ENCODE measurements at places on chromosomes 4 and X.

DNA sequence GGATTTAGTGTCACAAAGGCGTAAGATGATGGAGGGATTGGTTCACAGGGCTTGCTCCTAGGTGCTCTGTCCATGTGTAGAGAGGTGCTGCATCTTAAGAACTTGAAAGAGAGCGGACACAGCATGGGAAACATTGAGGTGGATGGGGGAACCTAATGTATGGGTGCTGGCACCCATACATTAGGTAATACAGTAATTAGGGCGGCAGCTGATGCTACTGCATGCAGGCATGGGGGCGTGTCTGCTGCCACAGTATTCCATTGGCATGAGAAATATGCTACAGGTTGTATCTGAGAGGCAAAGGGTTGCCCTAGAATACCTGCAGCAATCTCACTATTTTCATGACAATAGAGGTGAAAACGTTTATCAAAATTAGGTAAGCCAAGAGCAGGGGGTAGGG, 45.8 kb upstream of the UXT start:
- DNase-seq, result no peak

GRCh38 chr4:127047930-127048329, 584.8 kb upstream of the INTU start:
- DNase-seq, result no peak

GRCh38 chr4:24770032-24770584, 25.3 kb upstream of the SOD3 start:
- DNase-seq, result no peak

- DNase-seq, result no peak
Observed at GRCh38 chrX:153318811-153319210, 2.8 kb downstream of the PNMA6F start.

DNA sequence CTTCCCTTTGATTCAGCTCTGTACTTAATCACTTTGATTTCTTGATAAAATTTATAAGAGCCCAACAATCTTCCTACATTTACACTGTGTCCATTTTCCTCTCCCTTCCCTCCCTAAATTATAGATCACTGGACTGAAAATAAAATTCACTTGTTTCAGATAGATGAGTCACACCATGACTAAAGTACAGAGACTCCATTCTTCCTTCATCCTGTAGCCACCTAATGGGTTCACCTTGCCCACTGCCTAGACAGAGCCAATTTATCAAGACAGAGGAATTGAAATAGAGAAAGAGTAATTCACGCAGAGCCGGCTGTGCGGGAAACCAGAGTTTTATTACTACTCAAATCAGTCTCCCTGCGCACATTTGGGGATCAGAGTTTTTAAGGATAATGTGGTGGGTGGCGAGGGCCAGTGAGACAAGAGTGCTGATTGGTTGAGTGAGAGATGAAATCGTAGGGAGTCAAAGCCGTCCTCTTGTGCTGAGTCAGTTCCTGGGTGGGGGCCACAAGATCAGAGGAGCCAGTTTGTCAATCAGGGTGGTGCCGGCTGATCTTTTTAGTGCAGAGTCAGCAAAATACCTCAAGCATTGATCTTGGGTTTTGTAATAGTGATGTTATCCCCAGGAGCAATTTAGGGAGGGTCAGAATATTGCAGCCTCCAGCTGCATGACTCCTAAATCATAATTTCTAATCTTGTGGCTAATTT, 71.3 kb upstream of the MED14 start:
- no peak for DNase-seq

DNA sequence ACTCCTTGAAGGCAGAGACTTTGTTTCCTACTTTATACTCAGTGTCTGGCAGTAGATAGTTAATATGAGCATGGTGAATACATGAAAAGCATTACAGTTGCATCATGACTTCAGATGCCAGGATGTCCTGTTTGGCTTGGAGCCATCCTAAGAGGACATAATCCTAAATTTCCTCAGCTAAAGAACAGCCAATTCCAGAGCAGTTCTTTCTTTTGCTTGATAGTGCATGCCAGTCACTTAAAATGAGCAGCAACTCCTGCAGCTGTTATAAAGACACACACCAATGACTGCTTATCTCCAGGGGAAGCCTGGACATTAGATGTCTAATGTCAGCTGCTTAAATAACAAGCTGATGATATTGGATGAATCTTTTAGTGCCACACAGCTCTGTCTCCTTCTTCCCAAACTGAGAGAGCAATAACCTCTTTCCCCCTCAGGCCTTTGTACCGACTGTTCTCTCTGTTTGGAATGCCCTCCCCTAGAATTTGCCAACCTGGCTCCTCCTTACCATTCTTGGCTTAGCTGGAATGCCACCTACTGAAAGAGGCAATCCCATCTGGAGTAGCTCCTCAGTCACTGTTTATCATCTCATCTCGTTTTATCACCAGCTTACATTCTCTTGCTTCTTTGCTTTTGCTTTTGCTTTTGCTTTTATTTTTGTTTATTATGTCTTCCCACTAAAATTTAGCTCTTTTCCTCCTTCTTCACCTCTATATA, 100.8 kb upstream of the USP38 start:
- DNase-seq, result no peak

DNA sequence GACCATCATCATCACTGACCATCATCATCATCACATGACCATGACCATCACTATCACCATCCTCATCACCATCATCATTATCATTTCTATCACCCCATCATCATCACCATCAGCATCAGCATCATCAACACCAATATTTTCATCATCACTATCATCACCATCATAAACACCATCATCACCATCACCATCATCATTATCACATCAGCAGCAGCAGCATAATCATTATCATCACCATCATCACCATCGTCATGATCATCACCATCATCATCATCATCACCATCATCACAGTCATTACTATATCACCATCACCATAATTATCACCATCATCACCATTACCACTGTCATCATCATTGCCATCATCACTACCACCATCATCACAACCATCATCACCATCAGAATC, 117.6 kb downstream of the DHRSX start:
- no peak for DNase-seq

- no peak for DNase-seq
Observed at GRCh38 chrX:39065051-39065871, 264.0 kb downstream of the MID1IP1 start.

DNA sequence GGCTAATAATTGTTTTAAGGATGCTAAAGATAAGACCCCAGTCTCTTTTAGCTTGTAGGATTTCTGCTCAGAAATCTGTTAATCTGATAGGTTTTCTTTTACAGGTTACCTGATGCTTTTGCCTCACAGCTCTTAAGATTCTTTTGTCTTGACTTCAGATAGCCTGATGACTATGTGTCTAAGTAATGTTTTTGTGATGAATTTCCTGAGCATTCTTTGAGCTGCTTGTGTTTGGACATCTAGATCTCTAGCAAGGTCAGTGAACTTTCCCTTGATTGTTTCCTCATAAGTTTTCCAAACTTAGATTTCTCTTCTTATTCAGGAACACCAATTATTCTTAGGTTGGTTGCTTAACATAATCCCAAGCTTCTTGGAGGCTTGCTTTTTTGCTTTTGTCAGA, 104.1 kb downstream of the ZNF518B start:
- DNase-seq, result no peak

GRCh38 chr4:123444290-123444731, 47.7 kb downstream of the SPRY1 start:
- no peak for DNase-seq

DNA sequence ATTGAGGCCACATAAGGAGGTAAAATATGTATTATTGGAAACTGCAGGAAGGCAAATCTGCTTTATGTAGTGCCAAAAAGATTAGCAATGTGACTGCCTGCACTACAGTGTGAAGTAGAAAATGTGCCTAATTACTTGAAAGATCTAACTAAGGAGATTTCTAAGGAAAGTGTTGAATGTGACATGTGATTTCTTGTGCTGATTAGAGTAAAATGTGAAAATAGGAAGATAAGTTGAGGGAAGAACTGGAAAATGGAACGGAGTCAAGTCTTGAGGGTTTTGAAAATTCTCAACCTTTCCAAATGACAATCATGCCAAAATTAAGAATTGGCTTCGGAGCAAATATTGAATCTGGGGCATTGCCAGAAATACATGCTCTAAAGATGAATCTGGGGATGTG, 209.5 kb upstream of the SPOCK3 start:
- no peak for DNase-seq

DNA sequence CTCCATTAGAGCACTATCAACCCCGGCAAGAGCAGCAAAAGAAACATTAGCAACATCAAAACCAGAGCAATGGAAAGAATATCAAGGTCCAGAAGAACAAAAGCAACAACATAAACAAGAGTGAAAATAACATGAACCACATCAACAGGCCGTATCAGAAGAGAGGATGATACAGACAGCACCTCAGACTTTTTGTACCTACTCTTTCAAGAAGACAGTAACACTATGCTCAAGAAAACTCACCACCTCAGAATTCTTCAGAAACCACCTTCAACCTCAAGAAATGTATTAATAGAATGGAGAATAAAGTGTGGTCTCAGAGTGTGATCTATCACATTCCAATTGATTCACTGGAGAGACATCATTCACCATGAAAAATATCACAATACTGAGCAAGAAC, 46.5 kb downstream of the VSIG4 start:
- no peak for DNase-seq

GRCh38 chr4:86653237-86653865, 59.2 kb downstream of the PTPN13 start:
- DNase-seq, result no peak

DNA sequence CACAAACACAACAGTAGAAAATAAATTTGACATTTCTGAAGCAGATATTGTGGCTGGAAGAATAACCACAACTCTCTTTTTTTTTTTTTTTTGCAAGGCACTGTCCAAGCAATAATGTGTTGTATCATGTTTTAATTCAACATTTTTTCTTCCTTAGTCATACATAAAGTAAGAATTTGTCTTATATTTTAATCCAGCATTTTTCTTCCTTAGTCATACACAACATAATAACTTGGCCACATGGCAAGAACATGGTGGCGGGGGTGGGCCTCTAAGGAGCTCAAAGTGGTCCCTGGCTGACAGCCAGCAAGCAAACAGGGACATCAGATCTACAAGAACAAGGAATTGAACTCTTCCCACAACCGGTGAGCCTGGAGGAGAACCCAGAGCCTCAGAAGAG, 20.2 kb downstream of the FBXW7 start:
- DNase-seq, result no peak

DNA sequence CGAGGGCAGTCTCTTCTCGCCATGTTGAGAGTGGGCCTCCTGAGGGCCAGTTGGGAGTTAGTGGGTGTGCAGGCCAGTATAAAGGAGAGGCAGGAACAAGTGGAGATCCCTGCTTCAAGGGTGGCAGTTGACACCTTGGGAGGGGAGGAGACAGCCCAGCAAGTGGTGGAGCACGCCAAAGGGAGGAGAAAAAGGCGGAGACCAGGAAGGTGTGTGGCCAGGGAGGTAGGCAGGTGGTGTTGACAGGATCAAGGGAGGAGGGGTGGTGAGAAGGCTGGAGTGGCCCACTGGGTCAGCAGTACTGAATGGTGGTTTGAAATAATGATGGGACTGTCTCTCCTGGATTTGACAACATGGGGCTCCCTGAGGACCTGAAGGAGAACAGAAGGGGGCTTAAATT, 32.6 kb downstream of the ZNF185 start:
- DNase-seq, result no peak

- no peak for DNase-seq
Observed at GRCh38 chr4:8308144-8308543, 38.6 kb downstream of the HTRA3 start.

DNA sequence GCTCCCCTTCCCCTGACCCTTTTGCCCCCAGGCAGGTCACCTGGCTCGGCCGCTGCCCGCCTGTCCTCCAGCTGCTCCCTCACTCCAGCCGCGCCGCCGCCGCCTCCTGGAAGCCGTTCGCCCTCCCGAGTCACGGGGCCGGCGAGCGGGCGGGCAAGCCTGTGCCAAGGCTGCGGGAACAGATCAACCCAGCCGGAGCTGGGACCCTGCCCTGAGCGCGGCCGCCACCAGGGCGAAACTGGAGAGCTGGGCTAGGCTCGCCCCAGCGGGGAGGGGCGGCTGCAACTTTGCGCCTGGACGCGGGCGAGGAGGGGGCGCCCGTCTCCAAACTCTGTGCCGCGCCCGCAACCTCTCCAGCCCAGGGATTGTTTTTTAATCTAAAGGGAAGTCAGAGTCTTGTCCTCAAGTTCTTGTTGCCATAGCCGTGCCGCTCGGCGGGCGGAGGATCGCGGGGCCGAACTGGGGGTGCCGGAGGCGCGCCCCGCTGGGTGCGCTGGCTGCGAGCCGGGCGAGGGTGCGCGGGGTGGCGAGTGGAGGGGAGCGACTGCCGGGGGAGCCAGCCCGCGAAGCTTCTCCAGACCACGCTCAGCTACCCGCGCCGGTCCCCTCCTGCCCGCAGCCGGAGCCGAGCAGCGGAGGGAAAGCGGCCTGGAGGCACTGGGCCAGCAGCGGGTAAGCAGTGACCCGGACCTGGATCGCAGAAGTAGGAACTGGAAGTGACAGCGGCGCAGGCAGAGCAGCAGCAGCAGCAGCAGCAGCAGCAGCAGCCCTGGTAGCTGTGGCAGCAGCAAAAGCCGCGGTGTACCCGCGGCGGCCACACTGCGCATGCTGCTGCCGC, 13.4 kb downstream of the ARHGEF6 start:
- DNase-seq, result no peak

DNA sequence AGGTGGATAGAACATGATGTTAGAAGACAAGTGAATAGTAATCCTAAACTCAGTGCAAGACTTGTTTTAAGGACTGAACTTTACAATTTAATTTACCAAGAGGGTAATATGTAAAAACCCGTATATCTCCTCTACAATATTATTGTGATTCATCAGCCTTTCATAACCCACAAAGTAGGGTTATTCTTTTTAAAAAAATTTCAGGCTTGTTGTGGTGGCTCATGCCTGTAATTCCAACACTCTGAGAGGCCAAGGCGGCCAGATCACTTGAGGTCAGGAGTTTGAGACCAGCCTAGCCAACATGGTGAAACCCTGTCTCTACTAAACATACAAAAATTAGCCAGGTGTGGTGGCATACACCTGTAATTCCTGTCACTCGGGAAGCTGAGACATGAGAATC, 7.2 kb downstream of the IBSP start:
- no peak for DNase-seq

GRCh38 chr4:113278324-113278934, 229.0 kb downstream of the ANK2 start:
- peak; percentile 21 for DNase-seq

DNA sequence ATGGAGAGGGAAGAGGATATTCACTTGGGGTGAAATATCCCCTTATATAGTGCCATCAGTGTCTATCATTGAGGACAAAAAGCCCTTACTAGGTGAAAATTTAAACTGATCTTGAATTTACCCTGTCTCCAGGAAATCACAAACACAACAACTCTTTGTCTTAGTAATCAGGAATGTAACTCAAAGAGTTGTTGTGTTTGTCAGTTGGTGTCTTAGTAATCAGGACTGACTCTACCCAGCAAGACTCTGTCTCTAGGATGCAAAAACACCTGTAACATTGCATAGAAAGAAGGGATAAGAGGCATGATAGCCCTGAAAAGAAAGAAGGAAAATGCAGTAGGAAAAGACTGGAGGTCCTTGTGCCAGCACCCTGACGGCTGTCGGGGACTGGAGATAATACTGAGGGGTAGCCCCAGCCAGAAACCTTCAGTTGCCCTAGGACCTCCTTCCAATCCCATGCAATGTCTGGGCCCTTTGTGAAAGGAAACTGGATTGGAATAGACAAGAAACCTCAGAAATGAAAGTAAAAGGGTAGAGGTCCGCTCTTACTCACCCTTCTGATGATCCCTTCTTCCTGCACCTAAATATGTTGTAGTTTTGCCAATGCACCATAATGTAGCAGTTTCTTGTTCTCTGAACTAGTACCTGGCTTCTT, 45.3 kb downstream of the HMGB2 start:
- no peak for DNase-seq

GRCh38 chrX:128739539-128739938, 687.3 kb upstream of the ACTRT1 start:
- no peak for DNase-seq

All from D721Med (cell line).